ENCODE measurements at places on chromosomes 2 and 18. TPM values are rescaled to one million over a fixed set of nuclear protein-coding genes. Genes with fewer than 3 reads are reported as not detected.

The GALR1 gene
- not detected for total RNA-seq

The CERKL gene
- not detected for total RNA-seq

The PDE11A gene
- total RNA-seq: 4.4 TPM

The PRLH gene
- total RNA-seq: not detected

DNA sequence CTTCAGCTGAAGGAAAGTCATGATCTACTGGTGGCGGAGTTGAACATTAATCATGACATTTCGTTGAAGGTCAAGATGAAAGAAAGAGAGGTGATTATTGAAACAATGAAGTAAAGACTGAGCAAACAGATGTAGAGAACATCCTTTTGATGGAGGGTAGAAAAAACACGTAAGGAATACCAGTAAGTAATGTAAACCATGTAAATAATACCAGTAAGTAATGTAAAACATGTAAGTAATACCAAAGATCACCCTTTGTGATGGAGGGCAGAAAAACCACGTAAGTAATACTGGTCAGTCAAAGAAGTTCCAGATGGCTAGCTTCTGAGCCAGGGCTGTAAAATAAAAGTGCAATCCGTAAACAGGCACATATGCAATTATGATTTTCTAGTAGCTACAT, 1387.7 kb downstream of the SUCLG1 start:
- DNase-seq: no peak

GRCh38 chr2:230930928-230931555, 6.0 kb upstream of the GPR55 start:
- DNase-seq: no peak

DNA sequence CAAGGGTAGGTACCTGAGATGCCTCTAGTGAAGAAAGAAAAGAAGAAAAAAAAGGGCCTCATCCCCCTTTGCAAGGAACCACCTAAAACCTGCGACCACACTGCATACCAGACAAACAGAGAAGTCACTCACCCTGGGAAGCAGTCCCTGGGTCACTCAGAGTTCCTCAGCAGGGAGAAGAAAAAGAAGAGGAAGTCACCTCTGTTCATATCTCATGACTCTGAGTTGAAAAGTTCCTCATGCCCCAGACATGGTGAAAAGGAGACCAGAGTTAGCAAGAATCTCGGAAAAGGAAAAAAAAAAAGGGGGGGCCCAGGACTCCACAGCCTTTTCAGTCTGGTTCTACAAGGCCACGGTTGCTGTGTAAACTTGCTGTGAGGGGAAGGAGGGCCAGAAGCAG, 478.4 kb upstream of the NRXN1 start:
- no peak for DNase-seq

GRCh38 chr2:25420820-25421237, 79.1 kb upstream of the DNMT3A start:
- no peak for DNase-seq

DNA sequence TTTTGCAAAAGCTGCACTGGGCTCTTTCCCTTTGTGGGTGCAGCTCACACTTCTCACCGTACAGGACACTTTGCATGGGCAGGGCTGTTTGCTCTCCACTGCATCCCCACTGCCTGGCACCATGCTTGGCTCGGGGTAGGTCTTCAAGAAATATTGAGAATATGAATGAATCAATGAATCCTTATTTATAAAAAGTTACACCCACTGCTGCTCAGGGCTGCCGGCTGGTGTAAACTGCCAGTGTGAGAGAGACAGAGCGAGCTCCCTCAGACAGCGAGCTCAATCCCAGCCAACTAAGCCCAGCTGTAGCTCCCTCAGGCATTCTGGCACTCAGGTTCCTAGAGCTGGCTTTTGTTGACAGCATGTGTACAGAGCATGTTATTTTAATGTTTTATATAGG, 3.4 kb downstream of the TMEM185B start:
- DNase-seq: no peak

GRCh38 chr2:237774811-237775553, 23.6 kb upstream of the RBM44 start:
- DNase-seq: peak; percentile 43

DNA sequence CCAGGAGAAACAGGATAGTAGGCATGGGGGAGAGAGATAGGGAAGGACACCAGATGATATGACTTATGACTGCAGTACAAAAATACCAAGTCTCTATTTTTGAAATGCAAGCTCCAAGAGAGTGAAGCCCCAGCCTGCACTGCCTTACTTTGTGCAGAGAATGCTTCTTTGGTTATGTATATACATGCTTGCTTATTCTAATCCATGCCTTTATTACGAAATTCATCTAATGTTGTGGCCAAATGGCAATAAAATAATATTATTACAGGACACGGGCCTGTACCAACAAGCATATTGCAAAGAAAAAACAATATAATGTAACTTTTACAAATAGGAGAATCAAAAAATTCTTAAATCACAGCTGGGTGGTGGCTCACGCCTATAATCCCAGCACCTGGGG, 110.8 kb downstream of the BCL11A start:
- no peak for DNase-seq

- no peak for DNase-seq
Measured at GRCh38 chr18:56481751-56482150, 156.6 kb downstream of the TXNL1 start.

GRCh38 chr2:188450732-188451483, 159.2 kb downstream of the GULP1 start:
- no peak for DNase-seq

GRCh38 chr2:16960579-16960978, 294.9 kb upstream of the CYRIA start:
- DNase-seq: no peak

GRCh38 chr2:217685255-217685605, 317.6 kb downstream of the TNS1 start:
- DNase-seq: peak; percentile 41

DNA sequence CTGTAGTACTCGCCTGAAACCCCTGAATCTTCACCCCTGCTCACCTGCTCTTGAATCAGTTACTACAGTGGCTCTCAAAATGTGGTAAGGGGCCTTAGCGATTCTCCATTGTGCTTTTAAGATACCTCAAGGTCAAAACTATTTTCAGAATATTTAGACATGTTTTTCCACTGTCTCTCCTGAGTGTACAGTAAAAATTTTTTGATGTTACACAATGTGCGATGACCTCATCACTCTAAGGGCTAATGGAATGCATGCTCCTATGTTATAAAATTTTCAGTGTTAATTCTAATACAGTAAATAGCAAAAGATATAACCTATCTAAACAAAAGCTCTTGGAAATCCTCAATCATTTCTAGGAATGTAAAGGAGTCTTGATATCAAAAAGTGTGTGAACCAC, 336.9 kb upstream of the PKDCC start:
- DNase-seq: no peak

DNA sequence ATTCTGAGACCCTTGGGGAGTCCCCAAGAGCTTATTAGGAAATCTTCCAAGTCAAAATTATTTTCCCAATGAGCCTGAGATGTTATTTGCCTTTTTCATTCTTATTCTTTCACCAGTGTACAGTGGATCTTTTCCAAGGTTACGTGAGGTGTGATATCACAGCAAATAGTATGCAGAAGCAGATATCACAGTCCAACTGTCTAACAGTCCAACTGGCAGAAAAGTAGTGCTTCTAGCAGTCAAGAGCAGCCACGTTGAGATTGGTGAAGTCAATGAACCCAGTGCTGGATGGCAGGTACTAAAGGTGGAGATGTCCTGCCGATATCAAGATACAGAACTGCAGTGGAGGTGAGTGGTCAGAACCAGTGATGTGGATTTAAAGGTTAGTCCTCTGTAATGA, 78.9 kb upstream of the ZNF397 start:
- DNase-seq: no peak

- no peak for DNase-seq
Measured at GRCh38 chr2:242024751-242025355, 155.3 kb downstream of the RTP5 start.

GRCh38 chr2:161625314-161625919, 1.2 kb downstream of the SLC4A10 start:
- no peak for DNase-seq

- no peak for DNase-seq
Measured at GRCh38 chr2:167689444-167689843, 558.0 kb downstream of the STK39 start.

- no peak for DNase-seq
Measured at GRCh38 chr2:176114120-176114929, 2.3 kb upstream of the HOXD10 start.

- DNase-seq: no peak
Measured at GRCh38 chr2:215914054-215914776, 99.1 kb downstream of the MREG start.

GRCh38 chr18:12574494-12575185, 83.3 kb downstream of the SPIRE1 start:
- DNase-seq: no peak

DNA sequence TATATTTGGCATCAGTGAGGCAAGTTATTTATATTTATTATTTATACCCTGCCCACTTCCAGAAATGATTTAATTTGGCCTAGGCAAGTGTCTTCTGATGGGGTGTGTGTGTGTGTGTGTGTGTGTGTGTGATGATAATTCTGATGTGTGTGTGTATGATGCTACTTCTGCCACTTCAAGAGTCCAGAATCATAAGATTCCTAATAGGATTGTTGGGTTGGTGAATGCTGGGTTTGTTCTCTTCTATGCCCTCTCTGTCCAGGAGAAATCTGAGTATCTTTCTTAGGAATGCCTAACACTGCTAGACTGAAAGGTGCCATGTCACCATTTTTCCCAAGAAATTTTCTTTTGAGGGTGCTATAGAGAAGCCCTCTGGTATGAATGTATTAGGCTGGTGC, 122.5 kb downstream of the SPTBN1 start:
- DNase-seq: no peak
